B cell (primary cell): ENCODE measurements at places on chromosomes 7 and 10.

DNA sequence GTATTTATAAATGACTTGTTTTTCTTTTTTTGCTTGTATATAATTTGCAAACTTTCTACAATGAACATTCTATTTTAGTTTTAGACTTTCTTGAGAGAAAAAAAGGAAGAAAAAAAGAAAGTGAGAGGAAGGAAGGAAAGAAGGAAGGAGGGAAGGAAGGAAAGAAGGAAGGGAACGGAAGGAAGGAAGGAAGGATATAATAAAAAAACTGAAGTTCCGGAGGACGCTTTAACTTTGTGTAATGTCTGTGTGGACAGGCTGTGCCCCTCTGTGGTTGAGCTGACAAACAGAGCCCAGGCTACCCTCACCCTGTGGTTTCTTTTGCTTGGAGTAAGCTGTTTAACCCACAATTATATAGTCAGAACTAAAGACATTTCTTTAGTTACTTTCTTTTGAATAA is 108.7 kb downstream of the SEMA3D start:
- DNase-seq, result no peak
- H3K27ac ChIP-seq, result no peak overlapping the region
- no peaks in the 10 kb centered on the region for H3K36me3 ChIP-seq
- H3K4me1 ChIP-seq, result no peaks in the 10 kb centered on the region
- no peak overlapping the region for H3K4me3 ChIP-seq
- H3K27me3 ChIP-seq, result no peaks in the 10 kb centered on the region

DNA sequence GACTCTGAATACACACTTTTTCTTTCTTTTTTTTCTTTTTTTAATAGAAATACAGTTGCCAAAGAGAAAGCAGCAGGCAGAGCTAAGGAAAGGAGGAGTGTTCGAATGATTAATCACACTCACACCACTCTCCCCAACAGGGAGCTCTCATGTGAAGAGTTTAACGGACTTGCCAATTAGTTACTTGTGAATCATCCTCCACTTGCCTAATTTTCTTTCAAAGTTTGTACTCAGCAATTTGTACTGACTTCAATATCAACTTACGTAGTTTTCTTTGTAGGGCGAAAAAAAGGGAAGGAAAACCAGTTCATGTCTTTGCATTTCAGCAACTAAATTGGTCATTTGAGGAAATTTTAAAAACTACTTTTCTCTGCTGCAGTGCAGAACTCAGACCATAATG is 109.2 kb downstream of the PIP4K2A start:
- peak overlapping the region; percentile 78 for H3K27ac ChIP-seq
- peaks cover 22% of the 10 kb centered on the region for H3K36me3 ChIP-seq
- peaks cover 88% of the 10 kb centered on the region for H3K4me1 ChIP-seq
- peak overlapping the region; percentile 6 for H3K4me3 ChIP-seq
- peak; percentile 79 for DNase-seq

GRCh38 chr7:109529712-109530111 is 960.0 kb downstream of the DNAJB9 start:
- H3K27me3 ChIP-seq, result no peaks in the 10 kb centered on the region
- no peaks in the 10 kb centered on the region for H3K36me3 ChIP-seq
- H3K4me1 ChIP-seq, result no peaks in the 10 kb centered on the region
- H3K27ac ChIP-seq, result no peak overlapping the region
- no peak overlapping the region for H3K4me3 ChIP-seq
- no peak for DNase-seq

- peaks cover 6% of the 10 kb centered on the region for H3K36me3 ChIP-seq
- no peak overlapping the region for H3K27ac ChIP-seq
- H3K27me3 ChIP-seq, result no peaks in the 10 kb centered on the region
- DNase-seq, result no peak
- H3K4me3 ChIP-seq, result no peak overlapping the region
These were observed 6.7 kb downstream of the CACUL1 start for GRCh38 chr10:118748041-118748440.

- no peak overlapping the region for H3K27ac ChIP-seq
- no peak for DNase-seq
- H3K4me1 ChIP-seq, result no peaks in the 10 kb centered on the region
These were observed 123.9 kb downstream of the CREB5 start for GRCh38 chr7:28536259-28536658.

DNA sequence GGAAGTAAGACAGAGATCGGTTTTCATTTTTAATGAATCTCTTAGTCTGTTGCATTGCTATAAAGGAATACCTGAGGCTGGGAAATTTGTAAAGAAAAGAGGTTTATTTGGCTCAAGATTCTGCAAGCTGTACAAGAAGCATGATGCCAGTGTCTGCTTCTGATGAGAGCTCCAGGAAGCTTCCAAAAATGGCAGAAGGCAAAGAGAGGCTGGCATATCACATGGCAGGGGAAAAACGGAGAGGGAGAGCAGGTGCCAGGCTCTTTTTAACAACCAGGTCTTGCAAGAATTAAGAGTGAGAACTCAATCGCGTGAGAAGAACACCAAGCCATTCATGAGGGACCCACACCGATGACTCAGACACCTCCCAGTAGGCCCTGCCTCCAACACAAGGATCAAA is 125.0 kb upstream of the THSD7A start:
- DNase-seq, result no peak
- no peak overlapping the region for H3K27ac ChIP-seq
- no peak overlapping the region for H3K4me3 ChIP-seq
- H3K27me3 ChIP-seq, result no peaks in the 10 kb centered on the region

- no peaks in the 10 kb centered on the region for H3K27me3 ChIP-seq
- H3K36me3 ChIP-seq, result peaks cover 3% of the 10 kb centered on the region
- no peak for DNase-seq
- H3K4me3 ChIP-seq, result no peak overlapping the region
These were observed 29.5 kb downstream of the SMNDC1 start for GRCh38 chr10:110275128-110275729.

DNA sequence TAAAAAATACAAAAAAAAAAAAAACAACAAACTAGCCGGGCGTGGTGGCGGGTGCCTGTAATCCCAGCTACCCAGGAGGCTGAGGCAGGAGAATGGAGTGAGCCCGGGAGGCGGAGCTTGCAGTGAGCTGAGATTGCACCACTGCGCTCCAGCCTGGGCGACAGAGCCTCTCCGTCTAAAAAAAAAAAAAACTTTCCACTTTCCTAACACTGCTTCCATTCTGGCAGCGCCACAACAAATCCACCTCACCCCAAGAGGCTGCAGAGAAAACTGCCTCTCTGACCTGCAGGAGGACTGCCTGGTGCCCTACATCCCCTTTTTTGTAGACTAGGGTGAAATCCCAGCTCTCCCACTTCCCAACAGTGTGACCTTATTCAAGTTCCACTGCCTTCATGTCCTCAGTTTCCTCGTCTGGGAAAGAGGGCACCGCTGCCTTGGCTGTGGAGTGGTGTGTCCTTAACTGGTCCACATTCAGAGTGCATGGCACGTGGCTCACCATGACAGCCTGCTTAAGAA is 2.6 kb upstream of the MBL2 start:
- H3K4me1 ChIP-seq, result no peaks in the 10 kb centered on the region
- H3K27ac ChIP-seq, result no peak overlapping the region
- H3K36me3 ChIP-seq, result no peaks in the 10 kb centered on the region
- no peak for DNase-seq
- no peaks in the 10 kb centered on the region for H3K27me3 ChIP-seq
- H3K4me3 ChIP-seq, result no peak overlapping the region

- H3K27me3 ChIP-seq, result no peaks in the 10 kb centered on the region
- peaks cover 8% of the 10 kb centered on the region for H3K36me3 ChIP-seq
- DNase-seq, result no peak
- H3K4me1 ChIP-seq, result no peaks in the 10 kb centered on the region
These were observed 58.0 kb downstream of the IPMK start for GRCh38 chr10:58209669-58210068.

- H3K27me3 ChIP-seq, result no peaks in the 10 kb centered on the region
- peaks cover 13% of the 10 kb centered on the region for H3K4me1 ChIP-seq
- H3K27ac ChIP-seq, result no peak overlapping the region
- no peak for DNase-seq
- no peak overlapping the region for H3K4me3 ChIP-seq
These were observed 4.5 kb downstream of the RSU1 start for GRCh38 chr10:16812676-16813075.

GRCh38 chr10:128812000-128812399 is 655.0 kb upstream of the MGMT start:
- H3K27me3 ChIP-seq, result no peaks in the 10 kb centered on the region
- H3K27ac ChIP-seq, result no peak overlapping the region
- no peaks in the 10 kb centered on the region for H3K4me1 ChIP-seq
- no peaks in the 10 kb centered on the region for H3K36me3 ChIP-seq
- no peak for DNase-seq

DNA sequence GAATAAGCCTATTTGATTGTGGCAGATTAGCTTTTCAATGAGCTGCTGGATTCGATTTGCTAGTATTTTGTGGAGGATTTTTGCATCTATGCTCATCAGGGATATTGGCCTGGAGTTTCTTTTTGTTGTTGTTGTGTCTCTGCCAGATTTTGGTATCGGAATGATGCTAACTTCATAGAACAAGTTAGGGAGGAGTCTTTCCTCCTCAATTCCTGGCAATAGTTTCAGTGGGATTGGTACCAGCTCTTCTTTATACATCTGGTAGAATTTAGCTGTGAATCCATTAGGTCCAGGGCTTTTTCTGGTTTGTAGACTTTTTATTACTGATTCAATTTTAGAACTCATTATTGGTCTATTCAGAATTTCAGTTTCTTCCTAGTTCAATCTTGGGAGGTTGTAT is 43.4 kb upstream of the KLF14 start:
- no peak overlapping the region for H3K27ac ChIP-seq
- no peaks in the 10 kb centered on the region for H3K36me3 ChIP-seq
- no peak overlapping the region for H3K4me3 ChIP-seq
- H3K4me1 ChIP-seq, result no peaks in the 10 kb centered on the region
- H3K27me3 ChIP-seq, result no peaks in the 10 kb centered on the region
- no peak for DNase-seq

- H3K36me3 ChIP-seq, result no peaks in the 10 kb centered on the region
- no peak for DNase-seq
- no peaks in the 10 kb centered on the region for H3K27me3 ChIP-seq
- H3K27ac ChIP-seq, result no peak overlapping the region
These were observed 3.6 kb downstream of the PCBD1 start for GRCh38 chr10:70884741-70885140.

DNA sequence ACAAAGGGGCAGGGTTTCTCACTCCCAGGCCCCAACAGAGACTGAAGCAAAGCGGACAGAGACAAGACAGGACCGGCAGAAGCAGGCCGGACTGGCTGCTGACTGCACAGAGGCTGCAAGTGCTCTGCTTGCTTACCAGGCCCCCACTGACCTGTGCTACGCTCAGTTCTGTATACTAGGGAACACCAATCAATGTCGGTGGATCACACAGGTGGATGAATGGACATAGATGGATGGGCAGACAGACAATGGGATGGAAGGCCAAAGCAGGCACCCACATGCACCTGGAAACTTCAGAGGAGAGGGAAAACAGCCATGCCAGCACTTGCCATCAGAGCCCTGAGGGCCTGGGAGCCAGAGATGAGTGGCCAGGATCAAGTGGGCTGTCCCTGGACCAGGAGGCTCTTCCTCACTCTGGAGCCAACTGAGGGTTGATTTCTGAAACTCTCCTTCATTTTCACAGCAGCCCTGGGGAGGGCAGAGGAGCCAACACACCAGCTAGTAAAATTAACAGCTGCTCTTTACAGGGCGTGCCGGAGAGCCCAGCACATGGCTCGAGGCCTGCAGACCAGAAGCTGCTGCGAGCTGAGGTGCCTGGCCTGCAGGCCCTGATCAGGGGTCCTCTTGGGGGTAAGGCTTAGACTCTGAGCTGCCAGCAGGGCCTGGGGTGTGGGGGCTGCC is 243.6 kb downstream of the KCNMA1 start:
- no peak overlapping the region for H3K27ac ChIP-seq
- H3K36me3 ChIP-seq, result no peaks in the 10 kb centered on the region
- H3K4me1 ChIP-seq, result no peaks in the 10 kb centered on the region
- DNase-seq, result no peak
- peaks cover 9% of the 10 kb centered on the region for H3K27me3 ChIP-seq
- H3K4me3 ChIP-seq, result no peak overlapping the region

DNA sequence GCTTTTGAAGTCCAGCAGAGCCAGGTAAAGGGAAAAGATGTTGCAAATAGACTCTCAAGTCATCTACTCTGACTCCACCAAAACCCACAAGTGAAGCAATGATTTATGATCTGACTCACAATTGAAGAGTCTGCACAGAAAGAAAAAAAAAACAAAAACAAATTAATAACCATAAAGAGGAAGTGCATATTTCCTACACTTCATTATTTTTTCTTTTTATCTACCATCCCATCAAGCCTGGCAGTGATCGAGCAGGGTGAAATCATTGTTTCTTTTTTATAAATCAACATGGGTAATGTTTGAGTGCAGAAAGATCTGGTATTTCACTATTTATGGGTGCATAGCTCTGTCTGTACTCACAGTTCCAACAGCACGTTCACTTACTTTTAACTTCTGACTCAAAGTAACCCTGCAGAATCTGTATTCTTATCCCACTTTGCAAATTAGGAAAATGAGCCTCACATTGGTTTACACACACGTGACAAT is 829.0 kb downstream of the TNS3 start:
- no peaks in the 10 kb centered on the region for H3K4me1 ChIP-seq
- no peaks in the 10 kb centered on the region for H3K36me3 ChIP-seq
- no peak for DNase-seq

DNA sequence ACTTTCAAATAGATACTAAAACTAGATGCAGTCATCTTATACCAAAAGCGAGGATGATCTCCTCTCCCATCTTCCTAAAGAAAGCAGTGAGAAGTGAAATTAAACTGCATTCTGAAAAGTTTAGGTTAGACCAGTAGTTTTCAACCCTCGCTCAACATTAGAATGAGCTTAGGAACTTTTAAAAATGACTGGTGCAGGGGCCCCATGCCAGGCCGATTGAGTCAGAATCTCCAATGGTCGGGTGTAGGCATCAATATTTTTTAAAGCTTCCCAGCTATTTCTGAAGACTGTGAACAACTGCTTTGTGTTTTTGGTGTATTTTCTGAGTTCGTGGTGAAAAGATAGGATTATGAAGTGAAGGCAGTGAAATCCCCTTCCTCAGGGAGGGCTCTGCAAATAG is 146.0 kb downstream of the VTI1A start:
- no peak overlapping the region for H3K27ac ChIP-seq
- no peaks in the 10 kb centered on the region for H3K4me1 ChIP-seq
- H3K36me3 ChIP-seq, result peaks cover 8% of the 10 kb centered on the region
- H3K27me3 ChIP-seq, result no peaks in the 10 kb centered on the region
- H3K4me3 ChIP-seq, result no peak overlapping the region

GRCh38 chr7:136693166-136694119 is 175.0 kb upstream of the CHRM2 start:
- no peaks in the 10 kb centered on the region for H3K36me3 ChIP-seq
- H3K4me1 ChIP-seq, result no peaks in the 10 kb centered on the region

- H3K27me3 ChIP-seq, result no peaks in the 10 kb centered on the region
- no peak overlapping the region for H3K4me3 ChIP-seq
- DNase-seq, result no peak
- H3K4me1 ChIP-seq, result no peaks in the 10 kb centered on the region
- no peaks in the 10 kb centered on the region for H3K36me3 ChIP-seq
- H3K27ac ChIP-seq, result no peak overlapping the region
These were observed 533.4 kb upstream of the SEMA3D start for GRCh38 chr7:85719981-85720953.

GRCh38 chr7:93476491-93477344 is 97.8 kb downstream of the CALCR start:
- H3K27ac ChIP-seq, result no peak overlapping the region
- no peak for DNase-seq
- no peaks in the 10 kb centered on the region for H3K36me3 ChIP-seq
- H3K4me3 ChIP-seq, result no peak overlapping the region
- H3K4me1 ChIP-seq, result no peaks in the 10 kb centered on the region

GRCh38 chr7:87452279-87452678 is 23.2 kb downstream of the ABCB4 start:
- H3K4me3 ChIP-seq, result no peak overlapping the region
- H3K27me3 ChIP-seq, result no peaks in the 10 kb centered on the region
- H3K27ac ChIP-seq, result no peak overlapping the region
